ENCODE measurements at places on chromosomes 16 and 17.

DNA sequence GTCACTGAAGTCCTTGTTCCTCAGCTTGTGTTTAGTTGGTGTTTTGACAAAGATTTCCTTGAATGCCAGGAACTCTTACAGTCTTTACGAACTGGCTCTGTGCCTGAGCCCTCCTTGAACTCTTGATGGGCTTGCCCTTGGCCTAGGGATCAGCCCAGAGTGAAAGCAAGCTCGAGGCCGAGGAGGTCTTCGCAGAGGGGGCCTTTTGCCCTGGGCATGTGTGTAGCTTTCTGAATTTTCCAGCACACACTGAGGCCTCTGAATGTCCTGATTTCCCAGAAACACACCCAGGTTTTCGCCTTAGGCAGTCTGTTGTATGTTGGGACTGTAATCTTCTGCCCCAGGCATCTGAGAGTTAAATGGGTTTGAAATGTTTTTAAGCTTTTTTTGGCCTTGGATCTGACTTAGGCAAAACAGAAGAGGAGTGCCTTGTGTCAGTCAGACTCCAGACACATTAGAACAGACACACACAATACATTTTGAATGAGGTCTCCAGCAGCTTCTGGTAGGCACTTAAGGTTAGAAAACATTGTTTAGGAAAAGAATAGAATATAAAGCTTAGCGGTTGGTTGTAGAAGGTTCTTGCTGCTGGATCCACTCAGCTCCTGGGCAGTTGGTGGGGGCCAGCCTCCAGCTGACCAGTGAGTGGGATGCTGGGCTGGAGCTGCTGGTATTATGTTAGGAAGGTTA, 17.1 kb downstream of the FOXK2 start:
- no peak for DNase-seq

DNA sequence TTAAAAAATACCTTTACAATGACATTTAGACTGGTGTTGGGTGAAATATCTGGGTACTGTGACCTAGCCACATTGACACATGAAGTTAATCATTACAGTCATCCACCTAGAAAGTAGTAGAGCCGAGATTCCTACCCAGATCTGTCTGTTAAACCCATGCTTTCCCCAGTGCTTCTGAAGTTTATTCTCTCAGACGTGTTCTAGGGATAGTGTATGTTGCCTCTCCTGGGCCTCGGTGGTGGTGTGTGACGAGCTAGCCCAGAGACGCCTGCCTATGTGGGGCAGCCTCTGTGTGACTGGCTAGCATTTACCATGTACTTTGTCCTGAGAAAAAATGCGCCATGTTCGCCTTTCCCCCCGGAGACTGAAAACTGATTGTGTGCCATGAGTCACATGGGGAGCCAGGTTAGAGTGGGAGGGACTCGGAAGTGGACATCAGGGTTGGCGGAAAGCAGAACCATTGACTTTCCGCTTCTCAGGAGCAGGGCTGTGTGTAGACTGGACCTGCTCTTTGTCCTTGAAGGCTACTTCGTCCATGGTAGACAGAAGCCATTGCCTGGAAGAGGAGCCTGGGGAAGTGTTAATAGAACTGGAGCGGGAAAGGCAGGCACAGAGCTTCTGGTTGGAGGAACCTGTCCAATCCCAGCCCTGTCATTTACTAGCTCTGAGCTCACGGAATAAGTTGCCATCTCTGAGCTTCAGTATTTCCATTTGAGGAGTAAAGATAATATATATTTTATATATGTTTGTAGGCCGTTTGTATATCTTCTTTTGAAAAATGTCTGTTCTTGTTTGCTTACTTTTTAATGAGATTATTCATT, 235.5 kb downstream of the SNX29 start:
- DNase-seq, result no peak

DNA sequence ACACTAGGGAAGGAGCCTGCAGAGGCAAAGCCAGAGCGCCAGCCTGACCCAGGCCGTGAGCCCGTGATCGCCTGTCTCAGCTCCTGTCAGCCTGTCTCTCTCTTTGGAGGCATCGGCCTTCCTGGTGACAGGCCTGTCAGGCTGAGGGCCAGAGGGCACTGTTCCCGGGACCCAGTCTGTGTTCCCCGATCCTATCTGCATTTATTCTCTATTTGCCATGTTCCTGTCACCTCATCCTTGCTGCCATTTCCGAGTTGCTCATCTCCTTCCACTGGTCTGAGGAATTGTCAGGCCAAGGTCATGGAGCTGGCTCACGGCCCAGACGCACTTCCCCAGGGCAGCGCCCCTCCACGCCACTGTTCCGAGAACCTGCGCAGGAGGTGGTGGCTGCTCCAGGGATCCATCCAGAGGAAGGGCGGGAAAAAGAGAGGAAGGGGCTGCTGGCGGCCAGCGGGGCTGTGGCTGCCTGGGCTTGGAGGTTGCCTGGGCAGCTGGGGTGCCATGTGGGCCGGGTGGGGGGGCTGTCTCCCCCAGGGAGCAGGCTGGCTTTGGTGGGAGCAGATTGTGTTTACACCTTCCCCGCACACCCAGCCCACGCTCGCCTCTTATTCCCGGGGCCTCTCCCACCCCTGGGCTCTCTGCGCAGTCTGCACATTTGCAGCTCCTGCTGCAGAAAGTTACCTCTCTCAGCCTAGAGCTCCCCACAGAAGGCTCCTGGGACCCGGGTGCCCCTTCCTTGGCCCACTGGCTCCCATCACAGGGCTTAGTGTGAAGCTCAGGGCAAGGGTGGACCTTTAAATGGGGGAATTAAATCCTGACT, 4.9 kb downstream of the PRCD start:
- no peak for DNase-seq

DNA sequence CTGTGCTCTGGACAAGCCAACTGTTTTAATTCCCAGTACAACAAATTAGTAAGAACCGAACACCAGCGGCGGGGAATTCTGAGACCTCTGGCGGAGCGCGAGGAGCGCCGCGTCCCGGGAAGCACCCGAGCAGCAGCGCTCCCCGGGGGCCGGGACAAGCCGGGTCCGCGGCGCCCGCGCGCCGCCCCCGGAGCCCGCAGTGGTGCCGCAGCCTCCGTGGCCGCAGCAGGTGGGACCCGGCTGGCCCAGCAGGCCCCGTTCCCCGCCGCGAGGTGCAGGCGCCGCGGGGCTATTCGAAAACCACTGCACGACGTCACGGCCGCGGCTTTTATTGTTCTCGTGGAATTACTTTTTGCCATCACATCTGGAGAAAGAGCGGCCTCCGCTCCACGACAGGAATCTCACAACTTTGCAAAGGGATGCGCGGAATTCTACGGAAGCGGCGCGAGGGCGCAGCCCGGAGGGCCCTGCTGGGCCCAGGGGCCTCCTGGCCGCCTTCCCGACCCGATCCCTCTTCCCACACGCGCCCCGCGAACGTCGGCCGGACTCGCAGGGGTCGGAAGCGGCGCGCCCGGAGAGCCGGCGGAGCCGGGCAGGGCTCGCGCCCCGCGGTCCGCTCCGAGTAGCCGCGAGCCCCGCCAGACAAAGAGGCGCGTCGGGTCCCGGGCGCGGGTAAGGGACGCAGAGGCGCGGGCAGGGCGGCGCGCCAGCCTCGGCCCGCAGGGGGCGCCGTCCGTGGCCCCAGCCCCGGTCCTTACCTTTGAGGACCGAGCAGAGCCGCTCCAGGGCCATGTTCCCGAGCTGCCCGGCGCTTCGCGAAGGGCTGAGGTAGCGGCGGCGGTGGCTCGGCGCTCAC, 696 bp downstream of the NETO2 start:
- DNase-seq, result no peak

GRCh38 chr17:81404558-81405165, 9.4 kb downstream of the BAHCC1 start:
- no peak for DNase-seq

- DNase-seq, result peak; percentile 2
Observed at GRCh38 chr17:19724501-19725420, 8.4 kb upstream of the SLC47A2 start.

- DNase-seq, result no peak
Observed at GRCh38 chr17:79789943-79790804, 6.7 kb downstream of the CBX8 start.

DNA sequence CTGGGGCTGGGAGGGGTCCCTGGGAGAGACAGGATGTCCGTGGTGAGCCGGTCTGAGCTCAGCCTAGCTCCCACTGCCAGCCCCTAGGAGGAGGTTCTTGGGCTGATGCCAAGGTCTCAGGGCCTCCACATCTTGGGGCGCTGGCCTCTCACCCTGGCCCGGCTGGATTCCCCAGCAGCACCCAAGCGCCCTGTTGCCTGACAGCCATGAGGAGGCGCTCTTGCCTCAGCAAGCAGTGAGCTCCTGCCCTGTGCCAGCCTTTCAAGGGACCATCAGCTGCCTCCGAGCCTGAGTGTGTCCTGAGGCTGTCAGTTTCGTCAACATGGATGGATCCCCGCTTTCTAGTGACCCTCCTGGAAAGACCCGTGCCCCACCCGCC, 234.9 kb upstream of the CIBAR2 start:
- no peak for DNase-seq

DNA sequence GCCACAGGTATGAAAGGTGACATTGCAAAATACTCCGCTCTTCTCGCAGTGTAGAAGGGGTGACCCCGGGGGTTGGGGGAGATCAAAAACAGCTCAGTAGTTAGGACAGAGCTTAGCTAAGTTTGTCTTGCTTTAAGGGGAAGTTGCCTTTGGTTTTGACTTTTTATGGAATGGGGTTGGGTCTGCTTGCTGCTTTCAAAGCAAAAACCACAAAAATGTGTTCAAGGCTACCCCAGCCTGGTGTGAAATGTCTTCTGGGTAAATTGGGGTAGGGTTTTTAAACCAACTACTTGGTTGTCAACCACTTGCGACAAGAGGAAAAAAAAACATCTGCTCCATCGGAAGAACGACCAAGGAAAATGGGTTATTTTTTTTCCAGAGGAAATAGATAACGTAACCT, 6.2 kb downstream of the FUS start:
- no peak for DNase-seq

DNA sequence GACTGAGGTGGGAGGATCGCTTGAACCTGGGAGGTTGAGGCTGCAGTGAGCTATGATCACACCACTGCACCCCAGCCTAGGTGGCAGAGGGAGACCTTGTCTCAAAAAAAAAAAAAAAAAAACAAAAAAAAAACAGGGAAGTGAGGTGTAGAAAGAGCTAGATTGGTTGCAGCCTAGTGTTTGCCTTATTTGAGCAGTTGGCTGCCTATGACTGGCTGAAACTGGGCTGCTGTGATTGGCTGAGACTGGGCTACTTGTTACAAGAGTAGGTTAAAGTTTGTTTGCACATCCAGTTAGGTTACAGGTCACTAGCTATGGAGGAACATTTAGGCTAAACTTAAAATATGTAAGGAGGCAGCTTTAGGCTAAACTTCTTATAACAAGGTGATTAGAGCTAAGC, 5.7 kb downstream of the DHRS7B start:
- DNase-seq, result no peak

- DNase-seq, result no peak
Observed at GRCh38 chr17:44894642-44895041, 4.6 kb downstream of the EFTUD2 start.

- DNase-seq, result no peak
Observed at GRCh38 chr16:21218153-21218552, 6.8 kb upstream of the ZP2 start.

- DNase-seq, result no peak
Observed at GRCh38 chr17:43861960-43862359, 15.0 kb downstream of the CD300LG start.

DNA sequence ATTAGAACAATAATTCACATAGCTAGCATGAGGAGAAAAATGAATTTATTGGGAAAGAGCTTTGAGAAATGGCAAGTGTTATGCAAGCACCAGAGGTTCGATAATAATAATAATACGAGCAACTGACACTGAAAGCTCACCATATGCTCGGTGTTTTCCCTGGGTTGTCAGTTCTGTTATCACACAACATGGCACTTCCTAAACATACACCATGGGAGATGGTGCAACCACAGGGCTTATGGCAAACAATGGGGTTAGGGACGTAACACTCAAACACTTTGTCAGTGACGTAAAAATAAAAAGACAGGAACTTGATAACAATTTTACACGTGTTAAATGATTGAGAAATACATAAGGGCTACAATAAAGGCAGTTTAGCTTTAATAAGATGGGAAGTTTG, 23.7 kb downstream of the OR1D5 start:
- no peak for DNase-seq

- DNase-seq, result no peak
Observed at GRCh38 chr17:9725575-9725974, 65.8 kb downstream of the DHRS7C start.

DNA sequence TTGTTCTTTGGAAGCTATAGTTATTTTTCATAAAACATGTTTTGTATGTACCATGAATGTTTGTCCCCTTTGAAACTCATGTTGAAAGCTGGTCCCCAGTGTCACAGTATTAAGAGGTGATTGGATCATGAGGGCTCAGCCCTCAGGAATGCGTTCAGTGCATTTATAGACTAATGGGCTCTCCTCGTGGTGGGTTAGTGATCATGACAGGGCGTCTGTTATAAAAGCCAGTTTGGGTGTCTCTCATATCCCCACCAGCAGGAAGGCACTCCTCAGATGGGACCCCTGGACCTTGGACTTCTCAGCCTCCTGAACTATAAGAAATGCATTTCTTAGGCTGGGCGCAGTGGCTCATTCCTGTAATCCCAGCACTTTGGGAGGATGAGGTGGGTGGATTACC, 10.4 kb downstream of the BANP start:
- no peak for DNase-seq

DNA sequence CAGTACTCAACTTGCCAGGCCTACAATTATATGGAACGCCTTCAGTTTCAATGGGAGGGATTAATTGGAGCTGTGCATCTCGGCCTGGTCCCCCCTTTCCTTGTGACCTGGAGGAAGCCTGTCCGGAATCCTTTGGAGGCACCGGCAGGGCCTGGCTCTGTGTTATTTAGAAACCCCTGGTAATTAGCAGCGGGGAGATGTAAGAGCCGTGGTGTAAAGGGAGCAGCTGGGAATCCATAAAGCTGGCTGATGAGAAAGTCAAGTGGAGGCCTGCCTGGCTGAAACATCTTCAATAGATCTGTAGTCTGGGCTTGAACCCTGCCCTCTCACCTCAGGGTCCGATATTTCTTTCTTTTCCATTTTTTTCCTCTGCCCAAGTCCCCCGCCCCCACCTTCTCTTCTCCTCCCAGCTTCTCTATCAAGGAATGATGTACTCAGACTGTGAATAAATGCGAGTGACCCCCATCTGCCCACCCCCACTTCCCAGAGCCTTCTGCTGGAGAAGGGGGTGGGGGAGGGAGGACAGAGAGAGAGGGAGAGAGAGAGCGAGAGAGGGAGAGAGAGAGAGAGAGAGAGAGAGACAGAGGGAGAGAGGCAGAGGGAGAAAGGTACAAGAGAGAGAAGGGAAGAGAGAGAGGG, 495.5 kb upstream of the ZFHX3 start:
- no peak for DNase-seq

GRCh38 chr17:57552114-57552624, 192.9 kb downstream of the CCDC182 start:
- no peak for DNase-seq

- DNase-seq, result no peak
Observed at GRCh38 chr16:46621934-46622676, 926 bp upstream of the SHCBP1 start.
